Suppressor macrophage (primary cell): ENCODE measurements at places on chromosomes 4 and X.

DNA sequence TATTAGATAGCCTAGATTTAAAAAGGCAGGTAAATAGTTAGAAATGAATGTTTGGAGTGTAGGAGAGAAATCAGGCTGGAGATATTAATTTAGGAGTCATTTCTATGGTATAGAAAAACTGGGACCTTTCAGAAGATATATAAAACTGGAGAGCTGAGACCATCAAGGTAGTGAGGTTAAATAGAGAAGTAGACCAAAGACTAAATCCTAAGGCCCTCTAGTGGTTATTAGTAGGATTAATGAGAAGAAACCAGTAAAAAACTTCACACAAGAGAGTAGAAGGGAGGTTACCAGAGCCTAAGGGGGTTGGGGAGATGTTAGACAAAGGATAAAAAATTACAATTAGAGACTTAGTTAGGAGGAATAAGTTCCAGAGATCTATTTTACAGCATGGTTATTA, 351.0 kb upstream of the SPANXN1 start:
- peak; percentile 0 for DNase-seq

DNA sequence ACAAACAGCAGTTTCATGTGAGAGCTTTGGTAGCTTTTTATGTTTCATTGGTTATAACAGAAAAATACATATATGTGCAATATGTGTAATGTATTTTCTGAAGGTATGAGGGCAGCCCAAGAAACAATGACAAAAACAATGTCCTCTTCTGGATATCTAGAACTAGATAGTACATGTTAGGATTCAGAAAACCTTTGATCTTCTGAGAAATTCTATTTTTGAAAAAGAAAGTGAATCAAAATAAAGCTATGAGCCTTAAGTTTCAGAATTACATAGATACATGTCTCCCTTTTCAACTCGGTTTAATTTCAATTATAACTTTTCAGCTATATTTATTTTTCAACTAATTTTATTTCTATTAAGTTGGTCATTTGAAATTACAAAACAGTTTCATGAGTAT, 131.9 kb downstream of the REELD1 start:
- DNase-seq = no peak

- DNase-seq = no peak
Measured at GRCh38 chr4:38674258-38675144, 10.5 kb downstream of the KLF3 start.

DNA sequence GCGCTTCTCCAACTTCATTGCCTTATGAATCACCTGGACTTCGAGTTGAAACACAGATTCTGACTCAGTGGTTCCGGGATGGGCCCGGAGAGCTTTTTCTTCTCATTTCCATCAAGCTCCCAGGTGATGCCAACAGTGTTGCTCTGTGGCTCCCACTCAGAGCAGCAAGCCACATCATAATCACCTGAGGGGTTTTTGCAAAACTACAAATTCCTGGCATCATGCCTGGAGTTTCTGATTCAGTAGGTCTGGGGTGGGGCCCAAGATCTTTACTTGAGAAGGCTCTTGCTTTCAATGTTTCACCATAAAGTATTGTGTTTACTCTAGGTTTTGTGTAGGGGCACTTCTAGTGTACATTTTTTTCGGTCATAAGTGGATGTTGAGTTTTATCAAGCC, 7.0 kb downstream of the MTM1 start:
- peak; percentile 8 for DNase-seq

DNA sequence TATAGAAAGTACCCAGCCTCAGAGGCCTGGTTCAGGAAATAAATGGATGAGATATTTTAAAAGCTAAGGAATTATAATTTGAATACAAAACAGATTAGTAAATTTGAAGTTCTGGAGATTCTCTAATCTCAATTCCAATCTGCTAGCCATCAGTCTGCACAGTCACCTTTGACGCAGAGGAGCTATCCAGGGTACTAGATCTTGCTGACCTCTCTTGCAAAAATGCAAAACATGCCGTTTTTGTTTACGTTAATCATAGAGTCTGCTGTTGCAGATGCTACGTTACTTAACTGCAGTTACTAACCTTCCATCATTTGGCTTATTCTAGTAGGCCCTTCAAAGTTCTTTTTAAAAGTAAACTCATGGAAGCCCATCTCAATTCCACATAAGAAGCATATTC, 10.4 kb downstream of the CCSER1 start:
- no peak for DNase-seq

GRCh38 chrX:17788439-17788838, 51.1 kb downstream of the SCML1 start:
- DNase-seq = peak; percentile 38

- DNase-seq = peak; percentile 47
Measured at GRCh38 chr4:7646384-7647061, 211.8 kb upstream of the PSAPL1 start.

DNA sequence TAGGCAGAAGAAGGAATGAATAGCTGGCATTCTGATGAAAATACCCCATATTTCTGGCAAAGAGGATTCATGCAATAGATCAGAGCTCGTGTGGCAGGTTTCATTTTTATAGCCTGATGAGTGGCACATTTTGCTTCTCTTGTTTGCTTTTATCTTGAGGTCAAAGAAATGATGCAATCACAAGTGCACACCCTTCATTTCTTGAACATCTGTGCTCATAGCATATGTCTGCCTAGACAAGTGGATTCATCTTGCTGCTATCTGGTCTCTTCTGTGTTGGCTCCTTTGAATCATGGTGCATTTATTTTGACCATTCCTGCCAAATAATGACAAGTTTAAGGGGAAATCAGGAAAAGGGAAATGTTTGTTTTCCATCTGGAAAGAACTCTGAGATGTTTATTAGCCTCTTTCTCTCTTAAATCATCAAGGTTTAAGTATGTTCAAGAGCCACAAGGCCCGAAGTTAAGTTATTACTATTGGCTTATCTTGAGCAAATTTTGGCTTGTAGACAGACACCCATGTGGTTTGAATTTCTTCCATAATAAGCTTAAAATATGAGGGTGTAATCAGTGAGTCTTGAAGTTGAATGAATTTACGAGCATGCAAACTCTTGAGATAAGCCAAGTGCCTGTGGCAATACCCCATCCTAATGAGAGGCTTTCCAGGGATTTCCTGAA, 59.3 kb upstream of the HS3ST1 start:
- DNase-seq = no peak

DNA sequence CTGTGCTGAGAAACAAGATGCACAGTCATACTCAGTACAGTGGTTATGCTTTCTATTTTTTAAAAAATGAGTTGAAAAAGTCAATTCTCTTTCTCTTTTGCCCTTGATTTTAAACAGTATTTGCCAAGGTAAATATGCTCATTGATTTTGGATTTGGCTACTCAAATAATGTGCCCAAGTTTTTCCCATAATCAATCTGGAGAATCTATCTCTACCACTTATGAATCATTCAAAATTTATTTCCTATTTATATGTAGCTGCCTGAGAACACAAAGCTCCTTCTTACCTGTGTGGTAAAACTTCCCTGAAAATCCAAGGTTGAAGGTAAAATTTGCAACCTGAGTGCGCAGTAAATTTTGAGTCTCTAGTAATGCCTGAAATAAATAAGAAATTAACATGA, 136.5 kb downstream of the NDST4 start:
- no peak for DNase-seq

GRCh38 chr4:146310319-146311021, 96.1 kb downstream of the REELD1 start:
- no peak for DNase-seq

- no peak for DNase-seq
Measured at GRCh38 chr4:23706972-23707651, 182.7 kb downstream of the PPARGC1A start.

DNA sequence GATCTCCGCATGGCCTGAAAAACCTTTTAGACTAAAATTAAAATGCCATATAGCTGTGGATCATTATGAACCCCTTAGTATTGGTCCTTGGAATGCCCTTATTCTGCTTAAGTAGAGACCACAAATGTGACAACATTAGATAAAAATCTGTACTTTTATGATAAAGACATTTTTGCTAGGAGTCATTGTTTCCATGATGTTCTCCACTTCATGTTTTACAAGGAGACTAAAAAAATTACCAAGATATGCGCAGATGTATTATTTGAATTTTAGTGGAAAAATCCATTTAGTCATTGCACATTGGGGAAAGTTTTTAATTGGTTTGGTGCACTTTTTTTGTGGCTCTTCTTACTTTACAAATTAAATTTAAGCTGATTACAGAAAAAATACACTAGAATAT, 85.1 kb upstream of the HPRT1 start:
- DNase-seq = no peak

- DNase-seq = no peak
Measured at GRCh38 chrX:139724626-139725025, 16.7 kb upstream of the MCF2 start.

GRCh38 chr4:21856754-21857153, 91.8 kb downstream of the KCNIP4 start:
- DNase-seq = no peak
